Activated T-helper 1 cell treated with anti-CD3 and anti-CD28 coated beads, Interleukin-2, amount 50 U/mL, for 16 hours (primary cell): ENCODE measurements at places on chromosomes 12 and 14.

DNA sequence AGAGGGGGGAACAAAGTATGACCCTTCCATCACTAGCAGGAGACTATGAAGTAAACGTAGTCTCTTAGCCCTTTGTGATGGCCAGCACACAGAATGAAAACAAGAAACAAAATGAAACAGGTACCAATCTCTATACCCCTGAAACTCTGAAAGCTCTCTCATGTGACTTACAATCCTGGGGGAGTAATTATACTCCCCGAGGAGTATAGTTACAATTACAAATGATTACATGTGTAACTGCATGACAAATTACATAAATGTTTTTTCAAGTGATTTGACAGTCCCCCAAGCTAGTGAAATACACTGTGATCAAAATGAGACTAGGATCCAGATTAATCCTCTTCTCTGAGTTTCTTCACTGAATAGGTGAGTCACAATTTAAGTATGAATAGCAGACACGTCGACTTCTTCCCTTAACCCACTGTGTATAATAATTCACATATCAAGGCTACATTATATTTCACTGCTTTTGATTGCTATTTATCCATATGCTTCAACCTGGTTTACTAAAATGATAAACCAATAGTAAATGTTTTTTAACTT lies 74.0 kb downstream of the SPTSSA start:
- no peak for DNase-seq

DNA sequence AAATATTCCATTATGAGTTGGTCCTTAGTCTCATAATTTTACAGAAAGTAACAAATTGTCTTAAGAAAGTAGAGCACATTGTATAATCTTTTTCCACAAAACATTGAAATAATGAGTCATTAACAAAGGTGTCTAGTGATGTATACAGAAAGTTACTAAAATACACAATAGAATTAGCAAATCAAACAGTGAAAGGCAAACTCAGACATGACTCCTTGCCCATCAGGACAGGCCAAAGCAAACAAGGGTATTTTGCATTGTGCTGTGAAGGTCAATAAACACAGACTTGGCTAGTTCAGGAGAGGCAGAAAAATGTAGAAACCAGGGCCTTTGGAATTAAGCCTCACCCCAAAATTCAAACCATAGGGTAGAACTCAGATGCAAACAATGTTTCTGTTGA lies 37.3 kb downstream of the SIX4 start:
- no peak for DNase-seq

DNA sequence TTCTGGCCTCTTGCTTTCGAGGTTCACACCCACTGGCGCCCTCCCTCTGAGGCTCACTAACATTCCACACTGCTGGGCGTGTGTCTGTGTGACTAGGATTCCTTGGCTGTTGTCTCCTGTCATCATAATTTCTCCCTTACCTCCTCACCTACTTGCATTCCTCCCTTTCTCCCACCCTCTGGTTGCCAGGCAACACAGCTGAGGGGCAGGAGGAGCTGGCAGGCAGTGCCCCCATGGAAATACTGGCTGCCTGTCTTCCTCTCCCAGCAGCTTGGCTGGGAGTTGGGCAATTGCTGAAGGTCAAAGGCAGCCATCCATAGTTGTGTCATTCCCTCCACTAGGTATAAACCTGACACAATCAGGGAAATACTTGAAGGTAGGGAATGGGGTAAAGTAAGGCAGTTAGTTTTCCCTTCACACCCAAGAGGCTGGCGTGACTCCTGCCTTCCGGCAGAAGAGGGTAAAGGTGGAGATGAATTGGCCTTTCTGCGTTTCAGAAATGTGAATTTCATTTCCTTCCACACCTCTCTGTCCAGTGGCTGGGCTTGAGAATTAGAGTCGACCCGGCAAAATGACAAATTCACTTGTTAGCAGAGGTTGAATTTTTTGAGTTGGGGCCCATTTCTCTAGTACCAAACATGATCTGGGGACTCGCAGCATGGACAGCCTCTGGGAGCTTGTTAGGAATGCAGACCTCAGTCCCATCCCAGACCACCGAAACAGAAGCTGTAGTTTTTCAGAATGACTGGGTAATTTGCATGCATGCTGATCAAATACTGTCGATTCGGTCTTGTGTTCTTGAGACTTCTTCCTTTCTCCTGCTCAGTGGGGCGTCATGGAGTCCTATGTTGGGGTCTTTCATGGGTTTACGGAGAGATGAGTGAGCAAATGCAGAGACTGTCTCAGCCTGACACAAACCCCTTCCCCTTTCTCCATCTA lies 24.3 kb upstream of the EMP1 start:
- DNase-seq, result no peak

DNA sequence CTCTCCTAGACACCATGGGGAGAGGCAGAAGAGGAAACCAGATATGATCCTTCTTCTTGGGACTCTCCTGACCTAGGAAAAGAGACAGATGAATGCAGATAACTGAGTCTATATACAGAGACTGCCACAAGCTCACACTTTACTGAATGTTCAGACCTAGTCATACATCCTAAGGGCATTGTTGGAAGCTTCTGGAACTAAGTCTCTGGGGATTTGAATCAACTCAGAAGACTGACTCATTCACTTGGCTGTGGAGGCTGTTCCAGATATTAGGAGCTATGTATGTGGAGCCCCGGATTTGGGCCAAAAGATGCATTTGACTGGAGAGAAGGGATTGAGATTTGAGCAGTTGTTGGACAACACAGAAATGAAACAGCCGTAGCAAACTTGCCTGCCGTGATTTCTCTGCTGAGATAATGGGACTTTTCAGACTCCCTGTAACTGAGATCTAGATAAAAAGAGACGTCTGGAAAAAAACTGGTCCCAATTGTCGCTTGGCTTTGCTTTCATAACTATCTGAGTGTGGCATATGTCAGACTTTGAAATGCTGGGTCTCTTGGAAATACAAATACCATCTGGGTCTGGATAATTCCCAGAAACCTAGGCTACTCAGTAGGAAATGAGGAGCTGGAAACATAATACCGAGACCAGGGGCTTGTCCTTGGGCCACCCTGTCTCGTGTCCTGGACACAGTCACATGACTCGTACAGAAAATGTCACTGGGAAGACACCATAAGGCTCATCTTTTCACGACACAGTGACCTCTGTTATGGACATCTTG lies 396.8 kb downstream of the NUAK1 start:
- DNase-seq, result no peak

DNA sequence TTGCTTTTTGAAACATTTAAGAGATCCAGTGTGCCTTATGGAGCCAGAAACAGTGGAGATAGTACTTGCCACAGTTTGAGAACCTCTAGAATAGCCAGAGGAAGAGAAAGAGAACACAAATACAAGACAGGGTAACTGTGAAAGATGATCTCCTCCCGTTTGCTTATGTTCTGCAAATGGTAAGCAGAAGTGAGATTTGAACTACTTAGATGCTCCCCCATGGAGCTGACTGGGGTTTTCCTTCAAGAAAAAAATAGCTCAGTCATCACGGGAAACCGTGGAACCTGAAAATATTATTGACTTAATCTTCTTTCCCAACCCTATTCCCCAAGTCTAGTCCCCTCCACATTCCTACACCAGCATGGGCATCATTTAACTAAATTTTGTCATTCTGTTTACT lies 87.1 kb downstream of the KIF21A start:
- DNase-seq, result no peak

GRCh38 chr12:42744539-42745182 lies 155.1 kb upstream of the PRICKLE1 start:
- DNase-seq, result no peak

GRCh38 chr12:124132530-124132929 lies 159.5 kb downstream of the ZNF664 start:
- no peak for DNase-seq

DNA sequence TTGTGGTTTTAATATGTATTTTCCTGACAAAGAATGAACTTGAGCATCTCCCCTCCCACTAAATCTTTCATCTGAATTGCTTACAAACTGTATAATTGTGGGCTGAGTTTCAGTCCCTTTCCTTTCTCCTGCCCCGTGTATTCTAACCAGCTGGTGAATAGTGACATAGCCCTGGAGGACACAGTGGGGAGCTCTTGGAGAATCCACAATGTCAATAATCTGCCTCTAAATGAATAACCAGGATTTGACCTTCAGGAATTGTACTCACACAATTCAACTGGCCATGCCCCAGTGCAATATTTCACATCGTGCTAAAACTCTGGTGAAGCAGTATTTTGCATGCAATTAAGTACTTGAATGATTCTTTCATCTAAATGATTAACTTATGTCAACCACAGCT lies 177.2 kb downstream of the C12orf42 start:
- no peak for DNase-seq

- DNase-seq, result no peak
Observed at GRCh38 chr12:69274861-69275260, 35.5 kb downstream of the CPSF6 start.

- DNase-seq, result no peak
Observed at GRCh38 chr14:20846560-20846959, 43.9 kb upstream of the RNASE1 start.
